ENCODE measurements at places on chromosomes 1 and 21.

DNA sequence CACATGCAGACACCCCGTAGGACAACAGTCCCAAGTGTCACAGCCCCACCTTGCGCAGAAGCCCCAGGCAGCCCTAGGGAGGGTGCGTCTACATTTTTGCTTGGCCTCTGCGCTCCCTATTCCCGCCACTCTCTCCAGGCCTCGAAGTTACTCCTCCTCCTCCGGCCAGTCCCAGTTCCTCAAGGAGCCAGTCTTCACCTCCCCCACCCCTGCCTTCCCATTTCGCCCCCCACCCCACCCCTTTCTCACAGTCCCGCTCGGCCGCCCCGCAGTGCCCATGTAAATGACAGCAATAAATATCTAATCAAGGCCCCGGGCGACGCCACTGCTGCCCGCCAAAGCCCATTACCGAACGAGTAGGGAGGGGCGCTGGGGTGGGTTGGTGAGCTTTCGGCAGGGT, 3.2 kb downstream of the DMBX1 start:
- DNase-seq, result no peak

DNA sequence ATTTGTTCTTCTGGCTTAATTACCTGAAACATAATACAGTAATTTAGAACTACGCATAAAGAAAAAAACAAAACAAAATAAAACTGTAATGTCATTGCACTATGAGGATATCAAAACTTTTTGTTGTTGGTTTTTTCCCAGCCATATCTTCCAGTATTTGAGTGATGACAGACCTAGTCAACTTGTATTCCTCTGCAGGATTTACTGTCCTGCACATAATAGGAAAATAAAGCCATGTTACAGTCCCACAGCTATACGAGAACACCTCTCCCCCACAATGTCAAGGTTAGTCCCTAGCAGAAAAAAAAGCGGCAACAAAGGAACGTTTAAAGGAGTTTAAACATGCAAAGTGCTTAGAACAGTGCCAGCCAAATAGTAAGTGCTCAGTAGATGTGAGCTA, 55.3 kb upstream of the PRDX6 start:
- DNase-seq, result no peak

- DNase-seq, result no peak
Measured at GRCh38 chr1:167493372-167493771, 25.0 kb downstream of the CD247 start.

GRCh38 chr1:22237433-22238093, 94.7 kb upstream of the WNT4 start:
- DNase-seq, result no peak

GRCh38 chr1:93022580-93022979, 56.5 kb upstream of the MTF2 start:
- DNase-seq, result no peak

DNA sequence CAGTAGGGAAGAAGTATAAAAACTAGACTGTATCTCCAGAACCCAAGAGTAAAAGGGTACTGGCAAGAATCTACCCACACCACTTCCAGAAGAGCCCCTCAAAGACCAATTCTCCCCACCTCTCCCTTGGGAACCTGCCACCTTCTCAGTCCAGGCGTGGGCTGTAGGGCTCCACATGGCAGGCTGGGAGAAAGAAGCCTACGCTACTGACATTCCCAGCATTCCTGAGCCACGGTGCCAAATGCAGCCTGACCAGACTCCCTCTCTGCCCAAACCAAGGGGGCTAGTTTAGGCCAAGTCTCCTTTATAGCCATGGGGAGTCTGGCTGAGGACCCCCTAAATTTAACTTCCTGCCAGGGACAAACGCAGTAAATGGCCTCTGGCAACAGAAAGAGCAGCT, 2.0 kb downstream of the UBE2Q1 start:
- DNase-seq, result no peak

GRCh38 chr1:48596046-48596445, 124.0 kb upstream of the SPATA6 start:
- no peak for DNase-seq

- DNase-seq, result peak; percentile 15
Measured at GRCh38 chr1:20233394-20233793, 47.1 kb upstream of the PLA2G2C start.

DNA sequence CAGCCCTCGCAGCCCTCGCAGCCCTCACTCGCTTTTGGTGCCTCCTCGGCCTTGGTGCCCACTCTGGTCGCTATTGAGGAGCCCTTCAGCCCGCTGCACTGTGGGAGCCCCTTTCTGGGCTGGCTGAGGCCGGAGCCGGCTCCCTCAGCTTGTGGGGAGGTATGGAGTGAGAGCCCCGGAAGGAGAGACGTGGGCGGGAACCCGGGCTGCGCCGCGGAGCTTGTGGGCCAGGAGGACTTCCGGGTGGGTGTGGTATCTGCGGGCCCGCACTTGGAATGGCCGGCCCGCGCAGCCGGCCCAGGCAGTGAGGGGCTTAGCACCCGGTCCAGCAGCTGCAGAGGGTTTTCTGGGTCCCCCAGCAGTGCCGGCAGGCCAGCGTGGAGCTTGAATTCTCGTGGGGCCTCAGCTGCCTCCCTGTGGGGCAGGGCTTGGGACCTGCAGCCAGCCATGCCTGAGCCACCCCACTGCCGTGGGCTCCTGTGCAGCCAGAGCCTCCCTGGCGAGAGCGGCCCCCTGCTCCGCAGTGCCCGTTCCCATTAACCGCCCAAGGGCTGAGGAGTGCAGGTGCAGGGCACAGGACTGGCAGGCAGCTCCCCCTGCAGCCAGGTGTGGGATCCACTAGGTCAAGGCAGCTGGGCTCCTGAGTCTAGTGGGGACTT, 9.9 kb upstream of the CFHR2 start:
- DNase-seq, result no peak

DNA sequence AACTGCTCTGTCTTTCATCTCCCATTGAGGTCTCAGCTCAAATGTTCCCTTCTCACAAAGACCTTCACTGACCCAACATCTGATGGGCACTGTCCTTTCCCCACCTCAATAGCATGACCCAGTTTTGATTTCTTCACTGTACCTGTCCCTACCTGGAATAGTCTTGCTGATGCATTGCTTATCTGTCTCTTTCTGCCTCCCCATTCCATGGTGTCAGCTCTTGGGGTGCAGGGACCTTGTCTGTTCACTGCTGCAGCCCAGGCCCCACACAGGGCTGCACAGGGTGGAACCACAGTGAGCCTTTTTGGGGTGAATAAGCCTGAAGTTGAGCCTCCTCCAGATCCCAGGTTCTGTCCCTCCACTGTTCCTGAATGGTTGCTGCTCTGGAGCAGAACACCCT, 414.9 kb downstream of the PTPRU start:
- no peak for DNase-seq

- DNase-seq, result no peak
Measured at GRCh38 chr1:43531906-43532584, 1.4 kb downstream of the PTPRF start.

GRCh38 chr1:231690059-231690458, 63.5 kb downstream of the DISC1 start:
- DNase-seq, result no peak

DNA sequence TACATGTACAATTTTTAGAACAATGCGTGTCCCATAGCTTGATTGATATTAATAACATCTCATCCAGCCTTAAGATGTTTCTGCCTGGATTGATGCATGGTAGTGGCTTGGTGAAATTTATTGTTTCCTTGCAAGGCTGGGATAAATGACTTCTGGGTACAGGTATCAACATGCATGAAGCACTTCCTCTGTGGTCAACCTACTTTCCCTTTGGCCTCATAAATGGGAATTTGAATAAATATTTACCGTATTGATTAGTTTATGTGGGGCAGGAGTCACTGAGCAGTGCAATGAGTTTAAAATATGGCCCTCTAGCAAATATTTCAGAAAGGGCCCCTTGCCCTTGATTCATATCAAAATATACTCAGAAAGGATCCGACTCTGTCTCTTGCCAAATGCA, 83.9 kb upstream of the KCNE2 start:
- DNase-seq, result no peak

GRCh38 chr1:187696073-187696472, 867.3 kb downstream of the PLA2G4A start:
- no peak for DNase-seq

- no peak for DNase-seq
Measured at GRCh38 chr1:229474509-229474908, 33.6 kb downstream of the NUP133 start.

DNA sequence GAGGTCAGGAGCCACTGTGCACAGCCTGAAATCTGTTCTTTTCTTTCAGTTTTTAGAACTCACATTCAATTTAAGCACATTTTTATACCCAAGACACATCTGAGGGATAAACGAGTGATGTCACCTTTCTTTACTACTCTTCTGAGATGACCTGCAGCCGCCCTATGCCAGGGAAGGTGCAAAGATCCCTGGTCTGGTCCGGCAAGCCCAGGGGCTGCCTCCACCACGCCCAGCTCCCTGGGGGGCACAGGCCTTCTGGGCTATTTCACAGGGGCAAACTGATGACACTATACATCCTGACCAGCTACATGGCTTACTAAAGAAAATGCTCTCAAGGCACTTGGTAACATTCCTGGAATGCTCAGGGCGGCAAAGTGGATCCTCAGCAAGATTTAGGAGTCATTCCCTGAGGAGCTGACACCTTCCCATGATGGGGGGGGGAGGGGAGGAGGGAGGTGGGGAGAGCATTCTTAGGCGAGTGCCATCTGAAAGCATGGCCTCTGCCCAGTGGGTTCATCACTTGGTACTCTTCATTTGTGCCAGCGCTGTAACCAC, 11.3 kb downstream of the MRAP start:
- DNase-seq, result no peak

- DNase-seq, result peak; percentile 50
Measured at GRCh38 chr1:12480748-12481362, 137.2 kb downstream of the DHRS3 start.

- no peak for DNase-seq
Measured at GRCh38 chr21:34818662-34819158, 149.9 kb downstream of the CLIC6 start.

All from SW 1271 (cell line).